ENCODE measurements at places on chromosomes 12 and 14. TPM values are rescaled to one million over a fixed set of nuclear protein-coding genes. Genes with fewer than 3 reads are reported as not detected.
A peak's percentile ranks its signal among the peaks of the same experiment; 100 is the strongest.

COX14 gene
- 75.7 TPM for total RNA-seq

PSMA3 gene
- total RNA-seq = 700 TPM

DNA sequence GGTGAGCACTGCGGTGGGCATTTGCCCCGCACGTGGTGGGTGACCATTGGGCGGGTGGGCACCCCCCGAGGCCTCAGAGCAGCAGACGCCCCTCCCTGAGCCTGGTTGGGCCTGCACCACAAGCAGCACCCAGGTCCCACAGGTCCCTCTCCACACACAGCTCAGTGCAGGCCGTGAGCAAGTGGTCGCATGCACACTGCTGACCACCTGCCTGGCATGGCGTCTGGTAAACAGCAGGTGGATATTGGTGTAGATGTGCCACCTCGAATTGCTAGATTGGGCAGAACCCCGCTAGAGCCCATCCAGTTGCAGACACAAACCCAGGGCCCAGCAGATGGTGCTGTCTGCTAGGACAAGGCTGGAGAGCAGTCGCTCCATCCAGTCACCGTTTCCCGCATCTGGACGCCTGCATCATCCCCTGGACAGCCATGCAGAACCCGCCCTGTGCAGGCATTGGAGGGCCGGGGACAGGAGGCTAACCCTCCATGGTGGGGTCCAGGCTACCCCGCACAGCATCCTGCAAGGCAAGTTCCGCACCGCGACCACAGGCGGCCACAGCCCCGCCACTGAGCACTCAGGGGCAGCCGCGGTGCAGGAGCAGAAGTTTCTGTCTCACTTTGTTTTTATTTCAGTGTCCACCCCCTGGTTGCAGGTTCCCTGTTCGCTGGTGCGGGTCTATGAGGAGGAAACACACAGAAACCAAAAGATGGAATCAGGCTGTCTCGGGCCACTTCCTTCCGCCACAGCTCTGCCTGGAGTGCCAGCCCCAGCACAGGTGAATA is 45.6 kb upstream of the RIMBP2 start:
- peaks cover 8% of the 10 kb centered on the region for H3K4me1 ChIP-seq
- H3K27me3 ChIP-seq = peaks cover 3% of the 10 kb centered on the region
- DNase-seq = peak; percentile 92

- H3K27me3 ChIP-seq = no peaks in the 10 kb centered on the region
- H3K4me3 ChIP-seq = no peak overlapping the region
- no peak for DNase-seq
- H3K36me3 ChIP-seq = peaks cover 7% of the 10 kb centered on the region
- H3K4me1 ChIP-seq = no peaks in the 10 kb centered on the region
Observed at GRCh38 chr14:63524537-63525155, 18.5 kb downstream of the PPP2R5E start.

GRCh38 chr14:71155743-71156142 is 248.5 kb downstream of the PCNX1 start:
- no peaks in the 10 kb centered on the region for H3K27me3 ChIP-seq
- H3K4me3 ChIP-seq = no peak overlapping the region
- no peak for DNase-seq
- no peaks in the 10 kb centered on the region for H3K36me3 ChIP-seq
- H3K4me1 ChIP-seq = no peaks in the 10 kb centered on the region

DNA sequence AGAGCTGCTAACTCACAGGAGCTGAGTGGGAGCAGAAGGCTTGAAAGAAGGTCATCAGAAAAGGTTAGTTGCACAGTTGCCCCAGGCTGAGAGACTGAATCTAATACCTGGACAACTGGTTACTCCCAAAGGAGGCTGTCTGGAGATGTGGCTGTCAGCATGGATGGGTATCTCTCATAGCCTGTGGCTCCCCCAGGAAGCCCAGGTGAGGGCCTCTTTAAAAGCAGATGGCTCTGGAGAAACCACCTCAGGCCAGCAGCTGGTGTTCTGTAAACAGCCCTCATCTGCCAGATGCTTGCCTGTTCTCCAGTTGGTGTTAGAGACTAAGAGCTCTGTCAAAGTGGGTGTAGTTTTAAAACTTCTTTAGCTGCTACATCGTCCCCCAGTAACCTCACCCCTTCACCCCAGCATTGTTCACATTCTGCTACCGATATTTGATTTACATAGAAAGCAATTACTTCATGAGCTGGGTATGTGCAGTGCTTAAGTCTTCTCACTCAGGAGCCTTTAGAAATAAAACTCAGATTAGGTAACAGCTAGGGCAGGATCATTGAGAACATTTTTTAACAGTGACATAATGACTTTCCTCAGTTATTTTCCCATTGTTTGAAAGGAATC is 25.8 kb downstream of the DACT1 start:
- no peaks in the 10 kb centered on the region for H3K36me3 ChIP-seq
- H3K27ac ChIP-seq = no peak overlapping the region
- no peak for DNase-seq
- H3K27me3 ChIP-seq = peaks cover 74% of the 10 kb centered on the region
- no peaks in the 10 kb centered on the region for H3K4me1 ChIP-seq
- H3K4me3 ChIP-seq = no peak overlapping the region

MSRB3 gene
- total RNA-seq = 4.5 TPM

DNA sequence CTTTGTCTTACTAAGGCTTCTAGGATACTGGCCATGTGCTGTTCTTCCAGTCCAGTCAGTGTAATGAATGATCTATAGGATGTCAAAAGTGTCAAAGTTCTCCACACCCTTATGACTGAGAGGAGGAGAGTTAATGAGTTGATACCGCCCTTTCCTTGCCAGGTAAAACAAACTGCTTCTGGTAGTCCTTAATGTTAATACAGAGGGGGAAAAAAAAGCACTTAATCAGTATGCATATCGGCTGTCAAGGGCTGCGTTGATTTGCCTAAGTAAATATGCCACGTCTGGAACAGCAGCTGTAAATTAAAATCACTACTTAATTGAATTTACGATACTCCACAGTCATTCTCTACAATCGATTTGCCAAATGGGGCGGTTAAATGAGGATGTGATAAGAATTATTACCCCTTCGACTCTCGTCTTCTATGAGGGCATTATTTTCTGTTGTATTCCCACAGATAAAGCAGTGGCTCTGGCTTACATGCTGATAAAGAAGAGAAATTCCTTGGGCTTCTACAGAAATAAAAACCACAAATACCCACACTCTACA is 416.0 kb downstream of the KCNH5 start:
- no peaks in the 10 kb centered on the region for H3K4me1 ChIP-seq
- no peaks in the 10 kb centered on the region for H3K27me3 ChIP-seq
- no peak for DNase-seq

GRCh38 chr14:78863143-78863542 is 693.0 kb downstream of the NRXN3 start:
- DNase-seq = peak; percentile 45
- H3K4me1 ChIP-seq = no peaks in the 10 kb centered on the region
- H3K27me3 ChIP-seq = no peaks in the 10 kb centered on the region
- H3K27ac ChIP-seq = no peak overlapping the region
- no peak overlapping the region for H3K4me3 ChIP-seq

DNA sequence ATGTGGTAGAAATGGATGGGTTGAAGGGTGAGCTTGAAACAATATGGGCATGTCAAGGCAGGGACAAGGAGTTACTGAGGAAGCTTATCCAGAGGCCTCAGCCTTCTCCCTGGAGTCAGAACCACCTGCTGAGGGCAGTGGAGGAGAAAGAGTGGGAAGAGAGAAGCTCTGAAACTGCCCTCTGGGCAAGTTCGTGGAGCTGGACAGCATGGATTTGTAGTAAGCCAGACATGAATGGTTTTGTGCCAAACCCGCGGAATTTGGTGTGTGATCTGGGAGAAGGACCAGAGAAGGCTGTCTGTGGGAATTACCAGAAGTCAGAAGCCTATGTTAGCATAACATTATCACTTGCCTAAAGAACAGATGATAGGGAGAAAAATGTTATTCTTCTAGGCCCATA is 164.8 kb downstream of the SLC41A2 start:
- peaks cover 13% of the 10 kb centered on the region for H3K4me1 ChIP-seq
- H3K27ac ChIP-seq = no peak overlapping the region
- H3K27me3 ChIP-seq = no peaks in the 10 kb centered on the region

- H3K27ac ChIP-seq = no peak overlapping the region
- no peaks in the 10 kb centered on the region for H3K36me3 ChIP-seq
- DNase-seq = peak; percentile 59
- peaks cover 17% of the 10 kb centered on the region for H3K4me1 ChIP-seq
Observed at GRCh38 chr12:54051874-54052437, 1.7 kb upstream of the HOXC4 start.

ACSS3 gene
- total RNA-seq = not detected

SDR9C7 gene
- total RNA-seq = not detected

- DNase-seq = no peak
- H3K4me1 ChIP-seq = no peaks in the 10 kb centered on the region
- H3K27ac ChIP-seq = no peak overlapping the region
- no peaks in the 10 kb centered on the region for H3K36me3 ChIP-seq
- peaks cover 70% of the 10 kb centered on the region for H3K27me3 ChIP-seq
Observed at GRCh38 chr12:132312516-132312915, 16.9 kb downstream of the GALNT9 start.

GRCh38 chr14:101960225-101960624 is 4.1 kb upstream of the DYNC1H1 start:
- peak; percentile 48 for DNase-seq
- H3K4me3 ChIP-seq = no peak overlapping the region
- no peaks in the 10 kb centered on the region for H3K36me3 ChIP-seq
- H3K27ac ChIP-seq = no peak overlapping the region

- no peak overlapping the region for H3K4me3 ChIP-seq
- no peaks in the 10 kb centered on the region for H3K27me3 ChIP-seq
- H3K27ac ChIP-seq = no peak overlapping the region
- peaks cover 4% of the 10 kb centered on the region for H3K4me1 ChIP-seq
- H3K36me3 ChIP-seq = no peaks in the 10 kb centered on the region
Observed at GRCh38 chr12:43062201-43062895, 472.8 kb upstream of the PRICKLE1 start.

RDH5 gene
- total RNA-seq = 5.1 TPM

MSI1 gene
- not detected for total RNA-seq

DNA sequence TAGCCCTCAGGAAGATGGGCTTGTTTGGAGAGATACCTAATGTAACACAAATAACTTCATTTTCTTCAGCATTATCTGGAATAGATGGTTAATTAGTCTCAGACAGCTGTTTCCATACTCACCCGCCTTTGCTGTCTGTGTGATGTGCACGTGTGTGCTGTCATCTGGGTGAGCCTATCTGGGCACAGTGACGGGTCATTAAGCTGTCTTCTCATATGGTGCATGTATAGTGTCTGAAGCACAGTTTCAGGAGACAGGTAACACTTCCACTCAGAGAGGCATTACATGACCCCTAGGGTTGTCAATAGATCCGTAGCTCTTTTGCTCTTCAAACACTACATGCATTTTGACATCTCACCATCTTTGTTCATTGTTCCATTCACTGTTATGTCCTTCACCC is 493.3 kb downstream of the APAF1 start:
- H3K27me3 ChIP-seq = no peaks in the 10 kb centered on the region
- H3K4me1 ChIP-seq = no peaks in the 10 kb centered on the region
- no peaks in the 10 kb centered on the region for H3K36me3 ChIP-seq

DTX1 gene
- not detected for total RNA-seq

- H3K27me3 ChIP-seq = no peaks in the 10 kb centered on the region
- H3K4me3 ChIP-seq = peak overlapping the region; percentile 92
- DNase-seq = no peak
Observed at GRCh38 chr12:754473-754820, 2.1 kb downstream of the WNK1 start.

CPNE8 gene
- total RNA-seq = 12.6 TPM

GRCh38 chr12:121811434-121812319 is 7.9 kb downstream of the SETD1B start:
- no peaks in the 10 kb centered on the region for H3K27me3 ChIP-seq
- H3K27ac ChIP-seq = peak overlapping the region; percentile 19
- H3K36me3 ChIP-seq = peaks cover 44% of the 10 kb centered on the region
- H3K4me3 ChIP-seq = peak overlapping the region; percentile 70

- no peak overlapping the region for H3K27ac ChIP-seq
- DNase-seq = no peak
- H3K4me3 ChIP-seq = no peak overlapping the region
- H3K27me3 ChIP-seq = peaks cover 12% of the 10 kb centered on the region
- no peaks in the 10 kb centered on the region for H3K36me3 ChIP-seq
Observed at GRCh38 chr14:58772116-58772515, 134.4 kb downstream of the DACT1 start.

DNA sequence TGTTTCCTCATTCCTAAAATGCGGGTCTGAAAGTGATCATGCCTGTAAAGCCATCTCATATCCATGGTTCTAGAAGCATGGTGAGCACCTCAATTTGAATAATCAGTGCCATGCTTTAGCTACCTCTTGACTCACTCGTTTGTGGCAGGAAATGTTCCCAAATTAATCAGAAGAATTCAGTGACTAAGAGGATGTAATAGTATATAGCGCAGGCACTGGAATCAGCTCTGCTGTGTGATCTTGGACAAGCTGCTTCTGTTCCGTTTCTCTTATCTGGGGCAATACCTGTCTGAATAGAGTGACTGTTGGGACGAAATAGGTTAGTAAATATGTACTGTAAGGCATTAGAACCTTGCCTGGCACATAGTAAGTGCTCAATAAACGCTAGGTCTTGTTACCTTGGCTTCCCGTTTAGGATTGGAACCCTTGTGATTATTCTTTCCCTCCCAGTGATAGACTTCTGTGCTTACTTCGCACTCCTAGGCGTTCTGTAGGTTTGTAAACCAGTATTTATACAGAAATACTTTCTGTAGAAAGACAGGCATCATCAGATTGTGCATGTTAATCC is 820 bp upstream of the SMAGP start:
- no peaks in the 10 kb centered on the region for H3K27me3 ChIP-seq
- H3K27ac ChIP-seq = peak overlapping the region; percentile 97
- 0 out of 2 replicates have a peak, but pooled peaks cover 3% of the 10 kb centered on the region for H3K36me3 ChIP-seq
- peaks cover 42% of the 10 kb centered on the region for H3K4me1 ChIP-seq

GRCh38 chr12:117111386-117111785 is 12.2 kb upstream of the TESC start:
- no peak for DNase-seq
- 0 out of 2 replicates have a peak, but pooled peaks cover 9% of the 10 kb centered on the region for H3K27me3 ChIP-seq
- H3K4me1 ChIP-seq = peaks cover 3% of the 10 kb centered on the region
- H3K4me3 ChIP-seq = no peak overlapping the region
- no peak overlapping the region for H3K27ac ChIP-seq

KERA gene
- total RNA-seq = not detected

GRCh38 chr14:63453443-63453936 is 89.7 kb downstream of the PPP2R5E start:
- no peak overlapping the region for H3K4me3 ChIP-seq
- peaks cover 6% of the 10 kb centered on the region for H3K36me3 ChIP-seq
- no peaks in the 10 kb centered on the region for H3K27me3 ChIP-seq
- H3K27ac ChIP-seq = no peak overlapping the region
- no peaks in the 10 kb centered on the region for H3K4me1 ChIP-seq

DNA sequence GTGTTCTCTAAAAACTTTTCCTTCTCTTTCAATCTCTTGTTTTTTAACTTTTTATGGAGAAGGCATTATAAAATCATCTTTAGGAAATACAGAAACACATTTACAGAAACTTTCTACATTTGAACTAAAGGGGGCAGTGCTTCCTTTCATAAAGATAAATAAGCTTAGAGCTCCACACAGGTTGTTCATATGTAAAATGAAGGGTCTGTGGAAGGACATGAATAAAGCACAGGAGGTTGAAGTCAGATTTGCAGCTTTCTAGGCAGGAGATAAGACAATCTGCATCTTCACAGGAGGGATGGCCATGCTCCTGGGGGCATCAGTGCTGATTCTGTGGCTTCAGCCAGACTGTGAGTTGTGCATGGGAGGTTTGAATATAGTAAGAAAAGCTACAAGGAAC is 426.0 kb downstream of the DAD1 start:
- H3K27ac ChIP-seq = no peak overlapping the region
- peaks cover 27% of the 10 kb centered on the region for H3K4me1 ChIP-seq
- H3K27me3 ChIP-seq = no peaks in the 10 kb centered on the region

TOX4 gene
- total RNA-seq = 26.7 TPM
